Common myeloid progenitor, CD34-positive (primary cell): ENCODE measurements at places on chromosomes 1 and 21.
A peak's percentile ranks its signal among the peaks of the same experiment; 100 is the strongest.

DNA sequence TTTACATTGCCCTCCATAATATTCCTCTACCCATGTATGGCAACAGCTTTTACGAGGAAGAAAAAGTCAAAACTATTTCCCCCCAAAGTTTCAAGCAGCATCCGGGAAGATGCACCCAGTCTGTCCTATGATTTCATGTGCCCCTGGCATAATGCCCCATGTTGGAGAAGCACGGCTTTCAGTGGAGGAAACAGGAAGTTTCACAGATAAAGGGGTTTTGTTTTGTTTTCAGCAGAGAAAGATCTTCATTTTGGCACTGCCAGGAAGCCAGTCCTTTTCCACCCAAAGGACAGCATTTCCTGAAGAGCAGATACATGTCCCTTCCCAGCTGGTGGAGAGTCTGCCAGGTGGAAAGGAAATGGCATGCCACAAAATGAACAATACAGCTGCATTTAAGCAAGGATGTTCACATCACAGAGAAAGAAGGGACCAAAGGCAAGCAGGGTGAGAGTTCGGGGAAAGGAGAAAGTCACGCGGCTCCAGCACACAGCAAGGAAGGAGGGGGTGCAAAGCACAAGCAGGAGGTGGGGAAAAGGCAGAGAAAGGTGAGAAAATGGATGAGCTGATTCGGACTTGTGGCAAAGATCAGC, 95.3 kb upstream of the HIVEP3 start:
- DNase-seq = peak; percentile 8

- no peak for DNase-seq
Measured at GRCh38 chr1:22331618-22332423, 119.8 kb upstream of the ZBTB40 start.

DNA sequence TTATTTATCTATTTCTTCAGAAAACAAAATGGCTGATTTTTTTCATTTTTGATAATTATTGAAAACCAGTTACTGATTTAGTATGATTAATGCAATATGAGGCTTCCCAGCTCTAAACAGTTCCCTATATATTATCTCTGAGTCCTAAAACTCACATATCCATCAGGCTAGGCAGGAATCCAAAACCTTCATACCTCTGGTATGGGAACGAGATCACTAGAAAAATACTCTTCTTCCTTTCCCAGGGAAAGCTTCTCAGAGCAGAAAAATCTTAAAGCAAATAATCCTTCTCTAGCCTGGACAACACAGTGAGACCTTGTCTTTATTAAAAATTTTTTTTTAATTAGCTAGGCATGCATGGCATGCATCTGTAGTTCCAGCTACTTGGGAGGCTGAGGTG, 42.5 kb downstream of the KDM5B start:
- no peak for DNase-seq

- DNase-seq = peak; percentile 66
Measured at GRCh38 chr1:197924516-197925123, 7.4 kb downstream of the LHX9 start.

- DNase-seq = no peak
Measured at GRCh38 chr21:14589855-14590563, 43.9 kb upstream of the SAMSN1 start.

GRCh38 chr1:109823543-109824348, 60.0 kb upstream of the EPS8L3 start:
- no peak for DNase-seq

DNA sequence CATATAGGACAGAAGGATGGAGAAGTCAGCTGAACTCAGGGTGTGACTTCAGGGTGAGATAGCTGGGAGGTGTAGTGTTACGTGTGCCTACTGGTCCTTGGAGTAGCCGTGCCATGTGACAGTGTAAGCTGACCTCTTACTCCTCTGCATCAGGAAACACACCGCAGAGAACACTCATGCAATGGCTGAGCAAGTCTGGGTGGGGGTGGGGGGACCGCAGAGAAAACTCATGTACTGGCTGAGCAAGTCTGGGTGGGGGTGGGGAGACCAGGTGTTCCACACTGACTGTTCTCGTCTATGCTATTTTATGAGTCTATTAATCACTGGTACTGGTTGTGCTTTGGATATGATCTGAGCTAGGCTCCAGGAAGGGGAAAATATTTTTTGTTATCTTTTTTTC, 233.1 kb downstream of the PAPPA2 start:
- DNase-seq = no peak

GRCh38 chr21:34039678-34040382, 33.5 kb upstream of the MRPS6 start:
- no peak for DNase-seq

DNA sequence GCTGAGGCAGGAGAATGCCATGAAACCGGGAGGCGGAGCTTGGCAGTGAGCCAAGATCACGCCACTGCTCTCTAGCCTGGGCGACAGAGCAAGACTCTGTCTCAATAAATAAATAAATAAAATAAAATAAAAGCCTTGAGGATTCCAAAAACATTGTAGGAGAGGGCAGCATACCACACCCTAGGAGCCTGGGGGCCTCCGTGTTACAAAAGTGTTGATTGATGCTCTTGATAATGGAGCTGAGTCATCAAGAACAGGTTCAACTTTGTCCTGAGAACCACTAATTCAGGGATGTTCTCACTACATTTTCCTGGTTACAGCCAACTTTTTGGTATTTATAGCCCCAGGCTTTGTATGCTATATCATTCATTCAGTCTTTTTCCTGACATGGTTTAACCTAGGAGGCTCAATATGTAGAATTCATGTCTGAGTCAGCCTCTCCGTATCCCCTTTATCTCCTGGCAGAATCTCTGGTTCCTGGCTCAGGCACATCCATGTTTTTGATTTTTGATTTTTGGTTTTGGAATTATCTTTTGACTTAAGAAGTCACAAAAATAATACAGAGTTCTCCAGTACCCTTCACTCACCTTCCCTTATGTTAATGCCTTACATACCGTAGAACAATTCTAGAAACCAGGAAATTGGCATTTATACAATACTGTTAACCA, 69.4 kb downstream of the LRRC8D start:
- DNase-seq = no peak

GRCh38 chr1:168637350-168637991, 61.1 kb downstream of the XCL1 start:
- peak; percentile 61 for DNase-seq

DNA sequence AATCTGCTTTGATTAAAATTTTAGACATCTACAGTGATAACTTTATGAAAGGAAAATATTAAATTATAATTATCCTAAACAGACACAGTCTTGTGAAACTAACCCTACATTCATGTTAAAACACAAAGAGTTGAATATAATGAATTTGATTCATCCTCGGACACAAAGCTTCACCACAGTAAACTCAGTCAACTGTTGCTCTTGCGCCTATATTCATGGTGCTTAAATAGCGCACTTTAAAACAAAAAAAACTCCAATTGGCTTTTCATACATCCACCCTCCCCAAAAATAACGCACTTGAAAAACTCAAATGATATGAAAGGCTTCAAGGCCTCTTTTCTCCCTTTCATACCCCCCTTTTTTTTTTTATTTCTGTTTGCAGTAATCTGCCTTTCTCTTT, 260.3 kb downstream of the FAF1 start:
- DNase-seq = no peak

GRCh38 chr21:33406493-33406892, 3.3 kb downstream of the IFNGR2 start:
- DNase-seq = no peak

DNA sequence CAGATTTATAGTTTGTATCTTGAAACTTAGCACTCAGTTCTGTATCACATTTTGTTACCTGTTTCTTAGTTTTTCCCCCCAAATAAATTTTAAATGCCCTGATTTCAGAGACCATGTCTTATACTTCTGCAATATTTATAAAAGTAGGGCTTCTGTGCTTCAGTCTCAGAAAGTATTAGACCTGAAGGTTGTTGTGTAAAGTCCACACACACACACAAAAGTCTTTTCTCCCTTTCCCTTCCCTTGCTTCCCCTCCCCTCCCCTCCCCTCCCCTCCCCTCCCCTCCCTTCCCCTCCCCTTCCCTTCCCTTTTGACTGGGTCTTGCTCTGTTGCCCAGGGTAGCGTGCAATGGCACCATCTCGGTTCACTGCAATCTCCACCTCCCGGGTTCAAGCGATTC, 41.0 kb upstream of the KCNK1 start:
- DNase-seq = no peak

- peak; percentile 23 for DNase-seq
Measured at GRCh38 chr1:59779949-59780348, 34.8 kb upstream of the HOOK1 start.

DNA sequence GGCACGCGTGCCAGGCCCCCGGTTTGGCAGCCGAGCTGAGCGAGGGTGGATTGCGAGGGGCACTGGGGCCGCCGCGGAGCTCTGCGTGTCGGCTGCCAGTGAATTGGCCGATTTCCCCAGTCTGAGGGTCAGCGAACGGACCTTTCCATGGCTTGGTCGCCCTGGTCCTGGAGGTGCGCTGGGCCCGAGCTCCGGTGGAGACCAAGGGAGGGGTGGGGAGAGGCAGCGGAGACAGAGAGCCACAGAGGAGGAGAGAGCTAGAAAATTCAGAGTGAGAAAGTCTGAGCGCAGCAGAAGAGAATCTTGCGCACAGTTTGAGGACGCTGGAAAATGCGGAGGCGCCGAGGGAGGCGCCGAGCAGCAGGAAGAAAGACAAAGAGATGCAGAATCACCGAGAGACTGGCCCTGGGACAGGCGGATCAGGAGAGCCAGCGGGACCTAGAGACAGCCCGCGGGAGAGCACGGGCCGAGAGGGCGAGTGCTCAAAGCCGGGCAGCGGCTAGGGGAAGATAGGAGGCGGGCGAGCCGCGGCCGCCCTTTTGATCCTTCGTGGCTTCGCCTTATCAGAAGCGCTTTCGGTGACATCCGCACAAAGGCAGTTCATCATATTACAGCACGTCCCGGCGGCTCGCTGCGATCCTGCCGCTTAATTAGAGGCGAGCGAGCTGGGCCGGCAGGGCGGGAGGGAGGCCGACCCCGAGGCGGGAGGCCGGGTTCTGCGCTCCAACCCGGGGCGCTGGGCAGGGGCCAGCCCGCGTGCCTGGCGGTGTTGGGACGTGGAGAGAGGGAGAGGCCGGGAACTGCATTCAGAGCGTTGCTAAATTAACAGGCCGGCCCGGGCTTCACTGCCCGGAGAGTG, 12.7 kb downstream of the PAX7 start:
- peak; percentile 49 for DNase-seq

- DNase-seq = no peak
Measured at GRCh38 chr21:39209334-39209688, 26.1 kb upstream of the PSMG1 start.

- DNase-seq = no peak
Measured at GRCh38 chr1:90710579-90711536, 6.2 kb downstream of the BARHL2 start.

- DNase-seq = no peak
Measured at GRCh38 chr1:154749078-154749760, 120.9 kb downstream of the KCNN3 start.

- no peak for DNase-seq
Measured at GRCh38 chr1:4702932-4703331, 48.5 kb downstream of the AJAP1 start.

DNA sequence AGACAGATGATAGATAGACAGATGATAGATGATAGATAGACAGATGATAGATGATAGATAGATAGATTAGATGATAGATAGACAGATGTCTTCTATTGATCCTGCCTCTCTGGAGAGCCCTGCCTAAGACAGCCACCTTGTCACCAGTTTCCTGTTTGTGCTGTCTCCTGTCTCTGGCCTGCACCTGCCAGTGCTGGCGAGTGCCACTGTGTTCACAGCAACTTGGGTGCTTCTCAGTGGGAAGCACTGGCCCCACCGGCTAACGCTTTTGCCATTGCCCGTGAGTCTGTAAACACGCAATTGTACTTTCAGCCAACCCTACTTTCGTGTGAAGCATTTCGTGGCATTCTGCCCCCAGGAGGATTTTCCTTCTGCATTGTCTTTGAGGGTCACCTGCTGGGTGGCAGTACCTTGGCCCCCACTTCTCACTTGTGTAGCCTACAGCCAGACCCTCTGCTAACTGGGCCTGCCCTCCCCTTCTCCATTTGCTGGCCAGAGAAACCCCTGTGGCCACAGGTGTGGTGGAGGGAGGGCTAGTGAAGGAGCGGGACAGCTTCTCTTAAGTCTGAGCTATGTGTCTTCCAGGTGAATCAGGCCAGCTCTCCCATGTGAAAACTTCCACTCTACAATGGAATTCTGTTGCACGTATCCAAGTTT, 23.4 kb upstream of the PDE9A start:
- DNase-seq = no peak
